ENCODE measurements at places on chromosomes 12 and 14.
A peak's percentile ranks its signal among the peaks of the same experiment; 100 is the strongest.

DNA sequence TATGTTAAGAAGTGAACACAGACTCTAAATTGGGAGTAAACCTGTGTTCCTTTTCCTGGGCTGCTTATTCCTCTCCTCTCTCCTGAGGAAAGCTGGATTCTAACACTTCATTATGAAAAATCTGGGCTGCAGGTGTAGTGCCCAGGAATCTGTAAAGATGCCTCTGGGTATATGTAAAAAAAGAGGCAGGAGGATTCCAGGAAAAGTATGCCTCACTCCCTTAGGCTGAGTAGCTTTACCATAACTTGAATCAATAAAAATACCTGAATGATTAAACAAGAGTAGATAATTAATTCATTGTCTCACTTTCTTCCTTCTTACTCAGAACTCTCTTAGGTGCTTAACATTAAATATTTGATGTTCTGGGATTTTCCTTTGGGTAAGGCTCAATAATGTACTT, 185.1 kb downstream of the GRIP1 start:
- no peak for DNase-seq

DNA sequence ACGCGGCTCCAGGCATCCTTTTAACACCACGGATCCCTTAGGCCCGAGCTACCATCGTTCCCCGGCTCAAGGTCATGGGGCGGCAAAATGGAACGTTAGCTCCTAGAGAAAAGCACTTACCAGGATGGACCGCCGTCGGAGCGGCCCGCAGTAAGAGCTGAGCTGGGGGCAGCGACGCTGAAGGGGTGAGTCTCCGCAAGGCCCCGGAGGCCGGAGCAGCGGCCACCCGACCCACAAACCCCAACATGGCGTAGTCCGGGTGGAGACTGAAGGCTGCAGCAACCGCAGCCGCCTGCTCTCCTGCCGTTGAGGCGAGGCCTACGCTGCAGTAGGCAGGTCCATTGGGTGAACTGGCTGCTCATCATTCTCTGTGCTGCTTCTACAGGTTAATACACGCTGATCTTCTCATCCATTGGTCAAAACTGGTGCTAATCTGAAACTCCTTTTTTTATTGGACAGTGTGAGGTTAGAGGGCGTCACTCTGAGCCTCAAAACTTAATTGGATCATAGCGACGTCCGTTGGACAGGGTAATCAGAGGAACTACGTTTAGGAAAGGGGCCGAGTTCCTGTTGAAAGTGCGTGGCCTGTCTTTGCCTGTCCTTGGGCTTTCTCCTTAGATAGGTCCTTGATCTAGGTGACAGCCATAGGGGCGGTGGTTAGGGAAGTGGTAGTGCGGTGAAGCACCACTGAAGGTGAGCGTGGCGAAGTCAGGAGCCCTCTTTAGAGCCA, at the start of gene ATP5F1B:
TSS of gene ATP5F1B (minus strand) at position 268 of the 730 bp plus-strand sequence. CDS start at position 247, 21 bp downstream.
- peak; percentile 100 for DNase-seq

DNA sequence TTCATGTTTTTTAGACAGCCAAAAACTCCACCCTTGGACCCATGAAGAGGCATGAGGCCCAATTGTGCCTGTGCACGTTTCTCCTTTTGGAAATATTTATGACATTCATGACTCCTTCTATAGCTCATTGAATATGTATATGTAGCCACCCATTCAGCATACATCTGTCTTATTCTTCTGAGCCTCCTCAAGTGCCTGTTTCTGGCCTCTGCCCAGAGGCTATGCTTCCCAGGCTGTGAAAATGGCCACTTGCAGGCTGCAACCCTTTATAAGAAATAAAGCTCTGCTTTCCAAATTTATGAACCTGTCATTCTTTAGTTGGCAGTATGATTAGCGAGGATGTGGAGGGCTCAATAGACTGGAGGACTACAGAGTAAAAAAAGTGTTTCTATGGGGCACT, 35.3 kb downstream of the TSPAN19 start:
- no peak for DNase-seq

DNA sequence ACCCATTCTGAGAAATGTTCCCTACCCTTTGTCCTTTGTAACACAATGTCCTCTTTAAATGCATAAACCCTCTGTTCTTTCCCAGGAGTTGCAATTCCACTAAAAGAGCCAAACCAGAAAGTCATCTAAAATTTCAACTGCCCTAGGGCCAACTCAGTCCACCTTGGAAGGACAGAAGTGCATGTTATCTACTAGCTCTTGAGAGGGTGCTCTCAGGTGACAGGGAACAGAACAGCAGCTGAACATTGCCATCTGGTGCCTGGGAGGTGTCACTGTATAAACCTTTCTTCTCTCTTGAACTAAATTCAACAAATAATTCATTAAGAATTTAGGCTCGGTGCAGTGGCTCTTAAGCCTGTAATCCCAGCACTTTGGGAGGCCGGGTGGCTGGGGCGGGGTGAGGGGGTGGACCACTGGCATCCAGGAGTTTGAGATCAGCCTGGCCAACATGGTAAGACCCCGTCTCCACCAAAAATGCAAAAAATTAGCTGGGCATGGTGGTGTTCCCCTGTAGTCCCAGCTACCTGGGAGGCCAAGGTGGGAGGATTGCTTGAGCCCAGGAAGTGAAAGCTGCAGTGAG, 10.3 kb upstream of the FERMT2 start:
- DNase-seq = peak; percentile 67

GRCh38 chr12:132393991-132394949, 64.9 kb upstream of the GALNT9 start:
- no peak for DNase-seq

DNA sequence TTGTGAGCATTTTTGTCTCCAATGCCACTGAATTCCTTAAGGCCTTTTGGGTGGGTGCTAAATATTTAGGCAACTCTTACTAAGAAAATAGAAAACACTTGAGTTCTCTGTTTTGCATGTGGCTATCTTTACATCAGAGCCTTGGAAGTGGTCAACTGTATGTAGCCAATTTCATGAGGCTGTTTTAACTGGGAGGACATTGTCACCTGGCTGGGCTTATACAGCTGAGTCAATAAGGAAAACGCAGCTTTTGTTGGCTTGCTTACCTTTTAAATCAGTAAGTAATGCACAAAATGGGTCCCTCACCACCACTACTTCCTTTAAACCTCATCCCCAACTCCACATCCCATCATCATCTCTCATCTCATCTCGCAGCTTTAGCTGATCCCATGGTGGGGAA, 194.3 kb downstream of the RGS6 start:
- DNase-seq = no peak

GRCh38 chr12:75848961-75849360, 182.6 kb downstream of the PHLDA1 start:
- DNase-seq = no peak

GRCh38 chr14:50778721-50779483, 52.1 kb downstream of the NIN start:
- DNase-seq = no peak

DNA sequence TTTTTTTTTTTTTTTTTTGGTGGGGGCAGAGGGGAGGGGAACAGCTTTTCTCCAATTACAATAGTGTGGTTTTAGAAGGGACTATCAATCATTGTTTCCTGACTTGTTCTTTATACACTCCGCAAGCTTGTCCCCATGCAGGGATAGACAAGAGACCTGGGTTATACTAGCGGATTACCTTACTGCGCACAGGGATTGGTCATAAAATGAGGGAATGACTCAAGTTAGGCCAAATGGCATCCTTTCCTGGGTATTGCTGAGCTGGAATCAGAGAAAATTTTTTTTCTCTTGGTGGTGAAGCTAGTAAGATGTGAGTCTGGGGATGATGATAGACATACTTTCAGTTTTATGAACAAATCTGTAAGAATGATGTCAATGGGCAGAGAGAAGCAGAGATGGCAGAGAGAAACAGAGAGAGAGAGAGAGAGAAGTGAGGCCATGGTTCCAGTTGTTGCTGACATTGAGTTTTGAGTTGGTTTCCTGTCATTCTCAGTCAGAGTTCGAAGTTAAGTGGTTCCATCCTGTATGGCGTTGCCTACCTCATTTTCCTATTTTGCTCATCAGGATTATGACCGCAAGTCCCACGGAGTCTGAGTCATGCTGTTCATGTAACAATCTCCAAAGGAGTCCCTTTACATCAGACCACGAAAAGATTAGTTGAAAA, 59.1 kb upstream of the OTOGL start:
- peak; percentile 72 for DNase-seq

DNA sequence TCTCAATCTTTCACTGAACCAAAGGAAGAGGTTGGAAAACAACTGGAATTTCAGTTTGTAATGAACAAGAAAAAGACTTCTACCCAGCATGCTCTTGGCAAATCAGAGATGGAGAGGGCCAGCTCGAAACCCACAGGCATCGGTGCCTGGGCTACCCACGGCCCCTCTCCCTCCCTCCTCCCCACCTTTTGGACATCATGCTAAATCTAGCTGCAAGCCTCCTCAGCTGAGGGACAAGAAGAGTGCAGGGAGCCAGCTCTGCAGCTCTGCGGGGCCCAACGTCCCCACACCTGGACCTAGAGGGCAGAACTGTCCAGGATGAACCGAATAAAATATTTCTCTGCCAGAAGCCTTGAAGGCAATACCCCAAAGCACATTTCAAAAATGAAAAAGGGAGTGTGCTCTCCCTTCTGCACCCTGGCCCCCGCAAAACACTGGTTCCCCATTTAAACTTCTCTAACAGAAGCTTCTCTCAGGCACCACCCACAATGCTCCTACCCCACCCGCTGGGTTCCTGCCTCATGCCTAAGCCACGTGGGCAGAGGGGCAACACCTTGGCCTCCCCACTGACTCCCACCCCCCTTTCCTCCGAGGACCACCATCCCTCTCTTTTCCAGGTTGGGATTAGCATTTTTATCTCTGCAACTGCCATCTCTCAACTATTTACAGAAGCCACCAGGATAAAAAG, 8.2 kb downstream of the CAMKK2 start:
- no peak for DNase-seq

DNA sequence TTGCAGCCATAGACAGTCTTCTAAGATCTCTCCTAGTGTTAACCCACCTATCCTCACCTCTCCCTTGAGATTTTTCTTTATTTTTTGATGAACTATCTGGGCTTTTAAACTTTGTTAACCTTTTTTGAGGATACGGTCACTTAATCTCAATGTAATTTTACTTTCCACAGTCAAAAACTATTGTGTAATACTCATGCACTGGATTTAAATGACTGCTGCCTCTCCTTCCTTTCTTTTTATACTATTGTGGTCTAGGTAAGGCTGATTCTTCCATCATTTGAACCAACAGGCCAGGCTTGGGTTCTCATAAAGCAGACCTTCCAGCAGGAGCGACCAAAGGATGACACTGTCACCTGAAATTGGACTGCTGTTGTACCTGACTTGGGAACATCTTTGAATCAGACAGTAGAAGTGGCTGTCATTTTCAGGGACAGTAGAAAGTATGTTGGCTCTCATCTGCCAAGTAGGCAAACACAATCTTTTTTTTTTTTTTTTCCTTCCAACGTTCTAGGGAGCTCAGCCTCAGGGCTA, 689 bp upstream of the PDE3A start:
- DNase-seq = no peak
